ENCODE measurements at places on chromosomes 4 and X.

GRCh38 chrX:22110729-22111494 is 78.8 kb downstream of the PHEX start:
- no peak for DNase-seq

DNA sequence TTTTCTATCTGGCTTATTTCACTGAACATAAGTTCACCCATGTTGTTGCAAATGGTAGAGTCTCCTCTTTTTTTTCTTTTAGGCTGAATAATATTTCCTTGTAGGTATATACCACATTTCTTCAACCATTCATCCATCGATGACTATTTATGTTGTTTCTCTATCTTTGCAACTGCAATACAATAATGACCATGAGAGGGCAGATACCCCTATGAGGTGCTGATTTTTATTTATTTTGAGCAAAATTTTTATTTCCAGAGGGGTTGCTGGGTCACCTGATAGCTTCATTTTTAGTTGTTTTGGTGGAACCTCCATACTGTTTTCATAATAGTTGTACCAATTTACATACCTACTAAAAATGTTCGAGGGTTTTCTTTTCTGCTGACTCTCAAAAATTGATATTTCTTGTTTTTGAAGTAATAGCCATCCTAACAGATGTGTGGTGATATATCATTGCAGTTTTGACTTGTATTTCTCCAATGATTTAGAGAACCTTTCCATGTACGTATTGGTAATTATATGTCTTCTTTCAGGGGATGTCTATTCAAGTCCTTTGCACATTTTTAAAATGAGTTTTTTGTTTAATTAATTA is 1697.0 kb downstream of the PCDH7 start:
- no peak for DNase-seq

DNA sequence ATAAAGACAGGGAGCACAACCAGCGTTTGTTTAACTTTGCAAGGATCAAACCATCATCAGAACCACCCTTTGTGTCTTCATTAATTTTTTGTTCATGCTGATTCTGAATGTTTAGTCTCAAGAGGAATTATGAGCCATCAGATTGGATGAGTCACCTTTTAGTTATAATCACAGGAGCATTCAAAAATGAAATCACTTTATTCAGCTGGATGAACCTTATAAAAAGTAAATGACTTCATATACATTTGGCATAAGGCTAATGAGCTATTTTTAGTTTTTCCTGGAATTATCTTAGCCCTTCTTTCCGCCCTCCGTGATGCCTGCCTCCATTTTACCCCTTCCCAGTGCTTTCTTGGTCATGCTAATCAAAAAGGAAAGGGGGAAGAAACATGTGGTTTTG is 103.6 kb downstream of the SORBS2 start:
- DNase-seq: no peak

DNA sequence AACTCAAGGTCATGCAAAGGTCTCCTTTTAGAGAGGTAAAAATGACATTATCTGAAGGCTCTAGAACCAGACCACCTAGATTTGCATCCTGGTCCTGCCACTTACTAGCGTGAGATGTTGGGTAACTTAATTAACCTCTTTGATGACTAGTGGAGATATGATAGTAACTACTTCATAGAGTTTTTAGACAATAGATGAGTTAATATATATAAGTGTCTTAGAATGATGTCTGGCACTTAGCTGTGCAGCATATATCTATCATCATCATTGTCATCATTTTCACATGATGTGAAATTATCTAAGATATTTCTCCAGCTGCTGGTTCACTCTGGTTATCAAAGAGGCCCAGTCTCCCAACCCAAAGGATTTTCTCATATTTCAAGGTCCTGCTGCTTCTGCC is 126.1 kb upstream of the DCLK2 start:
- DNase-seq: no peak

DNA sequence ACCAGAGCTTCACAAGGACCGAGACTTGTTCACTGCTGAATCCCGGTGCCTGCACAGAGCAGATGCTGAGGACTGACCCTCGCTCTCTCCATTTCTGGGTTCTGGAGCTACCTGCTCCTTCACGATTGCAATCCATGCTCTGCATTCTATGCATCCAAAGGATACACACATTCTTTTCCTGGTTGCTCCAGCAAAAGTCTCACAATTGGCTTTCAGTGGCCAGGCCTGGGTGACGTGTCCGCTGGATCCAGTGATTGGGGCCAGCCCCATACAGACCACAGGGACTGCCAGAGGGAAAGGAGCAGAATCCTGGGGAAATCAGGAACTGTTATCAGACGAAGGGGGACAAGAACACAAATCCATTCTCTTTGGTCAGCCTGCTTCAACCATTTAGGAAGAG is 14.9 kb upstream of the CDKN2AIP start:
- peak; percentile 6 for DNase-seq

- no peak for DNase-seq
Observed at GRCh38 chr4:150348079-150348478, 233.9 kb upstream of the MAB21L2 start.

- DNase-seq: no peak
Observed at GRCh38 chr4:183959319-183960045, 54.4 kb downstream of the STOX2 start.

DNA sequence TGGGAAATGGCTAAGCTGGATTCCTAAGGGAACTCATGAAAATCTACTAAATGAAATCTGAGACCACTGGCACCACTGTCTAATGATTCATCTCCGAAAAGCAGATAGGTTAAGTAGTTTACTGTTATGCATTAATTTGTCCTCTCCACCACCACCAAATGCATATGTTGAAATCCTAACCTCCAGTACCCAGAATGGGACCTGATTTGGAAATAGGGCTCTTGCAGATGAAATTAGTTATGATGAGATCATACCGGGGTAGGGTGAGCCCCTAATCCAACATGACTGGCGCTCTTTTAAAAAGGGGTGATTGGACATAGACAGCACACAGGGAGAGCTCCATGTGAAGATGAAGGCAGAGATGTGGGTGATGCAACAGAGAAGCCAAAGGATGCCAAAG is 124.9 kb upstream of the GUCY1A1 start:
- DNase-seq: no peak

- no peak for DNase-seq
Observed at GRCh38 chr4:46386570-46386969, 3.4 kb downstream of the GABRA2 start.

DNA sequence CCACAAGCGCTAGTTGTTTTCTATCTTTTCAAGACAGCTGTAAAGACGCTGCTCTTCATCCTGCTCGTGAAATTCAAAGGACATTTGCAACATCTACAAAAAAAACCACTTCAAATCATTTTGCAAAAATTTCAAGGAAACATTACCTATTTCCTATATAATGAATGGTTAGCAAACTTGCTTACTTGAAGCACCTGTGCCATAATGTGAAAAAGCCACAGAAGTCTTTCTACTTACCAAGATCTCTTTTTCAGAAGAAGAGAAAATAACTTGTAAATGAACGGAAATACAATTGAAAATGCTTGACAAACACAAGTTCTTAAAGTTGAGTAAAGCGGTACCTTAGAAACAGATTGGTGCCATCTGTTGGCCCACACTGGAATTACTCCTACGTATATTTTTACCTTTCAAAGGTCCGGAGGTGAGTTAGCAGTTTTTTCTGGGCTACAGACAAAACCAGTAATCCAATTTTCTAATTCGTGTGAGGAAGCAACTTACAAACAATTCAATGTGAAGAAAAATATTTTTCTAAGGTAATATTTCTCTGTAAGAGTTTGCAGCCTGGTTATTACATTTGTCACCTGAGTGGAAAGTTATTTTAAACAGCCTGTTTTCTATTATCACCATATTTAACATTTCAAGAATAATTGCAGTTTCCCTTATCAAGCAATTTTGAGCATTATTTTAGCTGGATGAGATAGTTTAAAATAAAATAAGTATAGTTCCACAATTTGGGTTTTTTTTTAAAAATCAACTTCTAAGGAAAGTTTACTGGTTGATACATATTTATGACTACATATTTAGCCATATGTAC is at the start of gene TLR6:
TLR6 (minus strand) TSS at position 294 of the 814 bp plus-strand sequence. CDS start 27,344 bp downstream, outside the sequence.
- DNase-seq: peak; percentile 70

Data from activated CD4-positive, alpha-beta memory T cell treated with anti-CD3 and anti-CD28 coated beads for 36 hours (primary cell).